AML-193 (cell line): ENCODE measurements at places on chromosomes 5 and 9.

DNA sequence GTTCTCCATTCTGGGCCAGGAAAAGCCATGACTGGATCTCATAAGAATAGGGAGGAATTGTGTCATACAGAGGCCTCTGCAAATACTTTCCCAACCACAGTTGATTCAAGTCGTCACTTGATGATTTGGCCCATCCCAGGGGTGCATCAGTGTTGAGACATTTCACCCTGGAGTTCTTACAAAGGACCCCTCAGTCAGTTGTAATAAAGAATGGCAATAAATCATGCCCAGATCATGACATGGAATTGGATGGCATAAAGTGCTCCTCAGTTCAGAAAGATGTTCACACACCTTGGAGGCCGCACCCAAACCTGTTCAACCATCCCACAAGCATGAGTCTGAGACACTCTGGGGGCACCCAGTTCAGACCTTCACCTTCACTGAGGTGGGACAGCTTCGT, 168.1 kb downstream of the NR3C1 start:
- no peak for DNase-seq

DNA sequence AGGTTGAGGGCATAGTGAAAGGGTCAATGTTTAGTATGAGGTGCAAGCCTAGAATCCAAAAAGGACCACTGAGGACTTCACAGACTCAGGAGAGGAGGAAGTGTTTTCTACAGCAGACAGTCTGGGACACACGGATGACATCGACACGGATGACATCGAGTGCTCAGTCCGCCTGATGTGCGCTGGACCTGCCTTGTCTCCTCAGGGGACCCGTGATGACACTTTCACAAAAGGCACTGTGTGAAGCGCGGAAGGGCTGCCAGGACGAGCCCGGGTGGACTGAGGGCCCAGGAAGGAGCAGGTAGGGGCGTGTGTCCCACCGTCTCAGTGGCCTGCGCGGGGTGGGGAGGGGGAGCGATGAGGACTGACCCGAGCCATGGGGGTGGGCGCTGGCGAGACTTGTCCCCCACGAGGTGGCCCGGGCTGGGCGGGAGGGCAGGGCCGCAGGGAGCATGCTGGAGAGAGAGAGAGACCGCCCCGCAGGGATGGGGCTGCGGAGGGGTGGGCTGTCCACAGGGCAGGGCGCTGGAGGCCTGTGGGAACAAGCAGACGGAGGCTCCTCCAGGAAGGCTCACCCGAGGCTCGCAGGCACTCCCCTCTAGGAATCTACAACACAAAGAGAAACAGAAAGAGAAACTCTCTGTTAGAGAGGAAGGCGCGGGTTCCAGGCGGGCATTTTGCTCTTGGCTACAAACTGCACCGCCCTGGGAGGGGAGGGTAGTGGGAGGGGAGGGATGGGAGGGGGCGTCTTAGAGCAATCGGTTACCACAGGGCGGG, 54.9 kb downstream of the USP20 start:
- DNase-seq, result no peak

GRCh38 chr9:113513536-113513935, 50.0 kb downstream of the RGS3 start:
- no peak for DNase-seq

DNA sequence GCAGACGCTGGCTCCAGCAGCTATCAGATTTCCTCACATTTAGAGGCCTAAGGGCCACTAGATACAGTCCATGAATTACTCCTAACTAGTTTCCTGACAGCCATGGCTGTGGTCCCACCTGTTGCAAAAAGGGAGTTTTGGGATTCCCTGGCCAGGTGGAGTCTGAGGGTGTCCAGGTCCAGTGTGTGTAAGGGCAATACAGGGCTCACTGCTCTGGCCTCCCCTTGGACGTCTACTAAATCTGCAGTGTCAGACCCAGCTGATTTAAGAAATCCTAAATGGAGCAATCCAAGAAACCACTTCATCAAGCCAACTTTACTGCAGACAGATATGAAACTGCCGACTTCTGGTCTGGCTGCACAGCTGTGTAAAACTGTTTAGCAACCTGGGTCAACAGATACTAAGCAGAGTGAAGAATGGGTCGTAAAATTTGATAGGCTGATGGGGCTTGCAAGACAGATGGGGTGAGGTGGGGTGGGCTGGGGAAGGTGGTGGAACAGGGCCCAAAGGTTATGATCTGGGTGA, 116.4 kb downstream of the GADD45G start:
- no peak for DNase-seq

GRCh38 chr5:38285226-38285625, 26.9 kb downstream of the EGFLAM start:
- DNase-seq, result no peak

DNA sequence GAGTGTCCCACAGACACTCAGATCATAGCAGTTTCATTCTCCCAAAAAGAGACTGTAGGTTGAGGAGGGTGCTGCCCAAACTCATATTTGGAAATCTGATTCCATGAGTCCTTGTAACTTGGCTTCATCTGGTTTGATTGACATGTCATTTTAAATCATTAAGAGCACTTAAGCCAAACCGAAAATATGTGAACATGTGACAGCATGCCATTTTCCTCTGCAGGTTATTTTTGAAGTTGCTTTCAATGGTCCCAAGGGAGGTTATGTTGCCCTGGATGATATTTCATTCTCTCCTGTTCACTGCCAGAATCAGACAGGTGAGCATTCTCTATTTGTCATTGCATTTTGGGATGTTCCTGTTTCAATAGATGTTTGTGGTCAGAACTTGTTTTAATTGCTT, 87.6 kb downstream of the MAMDC2 start:
- DNase-seq, result no peak

- peak; percentile 66 for DNase-seq
These were observed 110.4 kb upstream of the NR5A1 start for GRCh38 chr9:124617477-124618141.

- no peak for DNase-seq
These were observed 123.4 kb downstream of the NXNL2 start for GRCh38 chr9:88658311-88658822.

- DNase-seq, result no peak
These were observed 75.0 kb downstream of the CFAP95 start for GRCh38 chr9:69895659-69896058.

DNA sequence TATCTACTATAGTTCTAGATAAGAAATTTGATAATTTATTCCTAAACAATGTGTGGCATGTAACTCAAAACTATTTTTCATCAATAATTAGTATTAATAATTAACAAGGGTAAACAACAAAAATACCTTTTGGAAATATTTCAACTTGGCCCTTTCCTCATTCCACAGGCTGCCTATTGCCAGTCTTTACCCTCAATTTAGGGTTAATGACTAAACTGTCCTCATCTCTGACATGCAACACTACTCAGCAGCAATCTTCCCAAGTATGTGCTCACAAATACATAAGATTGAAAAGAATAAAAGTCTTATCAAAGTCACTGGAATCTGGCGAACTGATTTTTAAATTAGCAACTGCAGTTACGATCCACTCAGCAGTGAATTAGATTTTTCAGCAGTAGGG, 153.6 kb downstream of the GLIS3 start:
- DNase-seq, result no peak

DNA sequence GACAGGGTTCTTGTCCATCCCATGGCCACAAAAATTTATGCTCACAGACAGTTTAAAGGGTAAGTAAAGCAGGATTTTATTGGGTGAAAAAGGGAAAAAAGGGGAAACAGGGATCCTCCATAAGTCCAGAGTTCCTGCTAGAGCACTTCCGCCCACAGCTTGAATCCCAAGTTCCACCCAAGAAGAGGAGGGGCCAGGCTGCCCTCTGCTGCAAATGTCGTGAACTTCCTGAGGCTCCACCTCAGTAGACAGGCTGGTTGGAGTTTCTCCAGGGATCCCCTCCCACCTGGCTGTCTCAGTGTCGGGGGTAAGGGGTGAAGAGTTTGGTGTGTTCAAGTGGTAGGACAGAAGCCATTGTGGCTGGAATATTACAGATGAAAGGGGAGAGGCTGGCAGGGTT, 275.0 kb upstream of the SGCD start:
- no peak for DNase-seq

DNA sequence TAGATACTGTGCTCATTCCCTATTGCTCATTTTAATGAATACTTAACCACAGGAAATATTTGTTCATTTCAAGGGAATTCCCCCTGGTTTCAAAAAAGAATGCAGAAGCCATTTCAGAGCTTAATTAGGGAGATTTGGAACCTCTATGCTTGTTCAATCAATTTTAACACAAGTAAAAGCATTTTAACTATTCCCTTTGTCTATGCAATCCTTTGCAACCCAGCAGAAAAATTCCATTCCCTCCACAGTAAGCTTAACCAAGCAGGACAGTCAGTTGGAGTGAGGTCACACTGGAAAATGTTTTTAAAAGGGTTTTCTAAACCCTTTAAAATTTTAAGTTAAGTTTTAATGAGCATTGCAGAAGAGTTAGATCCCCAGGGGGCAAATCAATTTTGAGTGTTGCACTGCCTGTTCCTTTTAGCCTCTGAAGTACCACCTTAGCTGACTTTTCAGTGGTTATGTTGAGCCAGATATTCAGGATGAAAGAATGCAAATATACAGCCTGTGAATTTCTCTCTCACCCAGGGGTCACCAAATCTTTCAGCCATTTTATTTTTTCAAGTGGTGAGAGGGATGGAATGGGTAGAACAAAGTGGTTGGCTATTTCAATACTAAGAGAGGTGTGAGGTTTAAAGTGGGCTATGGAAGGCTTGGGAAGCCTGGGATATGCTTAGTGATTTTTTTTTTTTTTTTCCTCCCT, 356.2 kb upstream of the NUDT12 start:
- DNase-seq, result no peak

DNA sequence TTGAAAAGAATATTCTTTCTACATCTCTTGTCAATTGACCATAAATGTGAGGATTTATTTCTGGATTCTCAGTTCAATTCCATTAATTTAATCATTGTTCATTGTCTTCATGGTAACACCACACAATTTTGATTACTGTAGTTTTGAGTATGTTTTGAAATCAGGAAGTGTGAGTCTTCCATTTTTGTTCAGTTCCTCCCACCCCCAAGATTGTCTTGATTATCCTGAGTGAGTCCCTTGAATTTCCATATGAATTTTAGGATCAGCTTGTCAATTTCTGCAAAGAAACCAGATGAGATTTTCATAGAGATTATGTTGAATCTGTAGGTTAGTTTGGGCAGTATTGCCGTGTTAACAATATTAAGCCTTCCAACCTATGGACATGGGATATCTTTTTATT, 9.5 kb downstream of the CYFIP2 start:
- no peak for DNase-seq

DNA sequence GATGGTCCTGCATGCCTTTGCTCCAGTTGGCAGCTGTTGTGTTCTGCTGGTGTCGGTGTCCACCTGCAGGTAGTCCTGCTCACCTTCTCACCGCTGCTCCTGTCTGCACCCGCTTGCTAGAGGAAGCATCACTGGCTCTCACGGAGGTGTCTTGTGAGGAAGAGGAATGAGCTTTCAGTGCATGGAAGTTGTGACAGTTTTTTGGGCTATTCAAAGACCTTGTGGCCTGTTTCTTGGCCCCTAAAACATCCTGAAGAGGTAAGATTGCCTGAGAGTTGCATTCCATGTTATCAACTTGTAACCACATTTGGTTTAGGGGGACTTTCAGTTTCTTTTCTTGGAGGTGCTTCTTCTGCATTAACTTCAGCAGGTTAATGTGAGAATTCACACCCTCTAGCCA, 85.6 kb downstream of the MACROH2A1 start:
- DNase-seq, result no peak

- DNase-seq, result no peak
These were observed 540.2 kb upstream of the TRPC7 start for GRCh38 chr5:136905571-136905970.

GRCh38 chr5:39167141-39167971, 52.0 kb downstream of the FYB1 start:
- DNase-seq, result no peak

- DNase-seq, result no peak
These were observed 335.4 kb downstream of the MSX2 start for GRCh38 chr5:175059687-175060211.

GRCh38 chr9:92610470-92611420, 59.2 kb downstream of the IPPK start:
- no peak for DNase-seq

GRCh38 chr5:94562327-94562971, 56.0 kb downstream of the KIAA0825 start:
- no peak for DNase-seq

DNA sequence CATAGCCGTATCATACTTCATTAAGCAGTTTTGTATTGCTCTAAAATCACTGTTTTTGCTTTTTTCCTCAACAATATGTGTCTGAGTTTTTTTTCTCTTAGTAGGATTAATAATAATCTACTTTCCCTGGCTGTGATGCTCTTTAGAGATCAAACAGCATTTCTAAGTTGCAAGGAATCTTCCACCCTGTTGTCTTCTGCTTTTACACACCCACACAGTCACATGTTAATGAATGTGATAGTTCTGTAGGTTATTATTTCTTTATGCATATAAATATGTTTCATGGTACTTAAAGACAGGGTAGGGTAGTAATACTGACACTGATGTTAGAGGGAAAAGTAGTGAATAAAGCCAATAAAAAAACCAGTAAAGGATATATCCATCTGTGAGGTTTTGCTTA, 29.3 kb downstream of the SLC44A1 start:
- no peak for DNase-seq

- peak; percentile 76 for DNase-seq
These were observed 2.9 kb downstream of the OR2S2 start for GRCh38 chr9:35954942-35955546.

- DNase-seq, result no peak
These were observed 522.7 kb upstream of the CLINT1 start for GRCh38 chr5:158381614-158382160.

DNA sequence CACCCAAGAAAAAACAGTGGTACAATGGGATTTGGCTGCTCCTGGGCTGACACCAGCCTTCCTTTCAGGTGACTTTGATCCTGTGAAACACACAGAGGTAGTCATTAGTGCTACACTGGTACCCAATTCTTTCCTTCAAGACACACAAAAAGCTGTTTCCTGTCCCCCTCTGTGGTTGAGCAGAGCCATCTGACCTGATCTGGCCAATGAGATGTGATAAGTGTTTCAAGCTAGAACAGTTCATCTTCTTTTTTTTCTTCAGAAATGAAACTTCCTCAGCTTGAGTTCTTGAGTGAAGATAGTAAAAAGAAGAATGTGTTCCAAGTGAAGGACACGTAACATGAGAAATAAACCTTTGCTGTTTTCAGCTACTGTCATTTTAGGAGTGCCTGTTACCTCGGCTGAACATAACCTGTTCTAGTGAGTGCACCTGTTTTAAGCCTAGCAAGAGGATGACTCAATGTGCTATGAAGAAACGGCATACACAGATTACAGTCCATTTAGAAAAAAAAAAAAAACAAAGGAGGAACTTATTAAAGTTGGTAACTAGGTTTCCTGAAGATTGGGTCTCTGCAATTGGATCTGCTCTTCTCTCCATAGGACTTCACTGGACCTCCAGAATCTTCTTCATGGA, 287.8 kb downstream of the GAS1 start:
- no peak for DNase-seq

GRCh38 chr5:18881615-18882014, 1106.4 kb downstream of the CDH18 start:
- no peak for DNase-seq

GRCh38 chr9:85421641-85422040, 320.1 kb downstream of the AGTPBP1 start:
- no peak for DNase-seq

- DNase-seq, result no peak
These were observed 431.6 kb downstream of the ICE1 start for GRCh38 chr5:5854087-5854486.

GRCh38 chr9:110187126-110187525, 20.8 kb downstream of the C9orf152 start:
- DNase-seq, result no peak
